ENCODE measurements at places on chromosomes 16 and 17.

DNA sequence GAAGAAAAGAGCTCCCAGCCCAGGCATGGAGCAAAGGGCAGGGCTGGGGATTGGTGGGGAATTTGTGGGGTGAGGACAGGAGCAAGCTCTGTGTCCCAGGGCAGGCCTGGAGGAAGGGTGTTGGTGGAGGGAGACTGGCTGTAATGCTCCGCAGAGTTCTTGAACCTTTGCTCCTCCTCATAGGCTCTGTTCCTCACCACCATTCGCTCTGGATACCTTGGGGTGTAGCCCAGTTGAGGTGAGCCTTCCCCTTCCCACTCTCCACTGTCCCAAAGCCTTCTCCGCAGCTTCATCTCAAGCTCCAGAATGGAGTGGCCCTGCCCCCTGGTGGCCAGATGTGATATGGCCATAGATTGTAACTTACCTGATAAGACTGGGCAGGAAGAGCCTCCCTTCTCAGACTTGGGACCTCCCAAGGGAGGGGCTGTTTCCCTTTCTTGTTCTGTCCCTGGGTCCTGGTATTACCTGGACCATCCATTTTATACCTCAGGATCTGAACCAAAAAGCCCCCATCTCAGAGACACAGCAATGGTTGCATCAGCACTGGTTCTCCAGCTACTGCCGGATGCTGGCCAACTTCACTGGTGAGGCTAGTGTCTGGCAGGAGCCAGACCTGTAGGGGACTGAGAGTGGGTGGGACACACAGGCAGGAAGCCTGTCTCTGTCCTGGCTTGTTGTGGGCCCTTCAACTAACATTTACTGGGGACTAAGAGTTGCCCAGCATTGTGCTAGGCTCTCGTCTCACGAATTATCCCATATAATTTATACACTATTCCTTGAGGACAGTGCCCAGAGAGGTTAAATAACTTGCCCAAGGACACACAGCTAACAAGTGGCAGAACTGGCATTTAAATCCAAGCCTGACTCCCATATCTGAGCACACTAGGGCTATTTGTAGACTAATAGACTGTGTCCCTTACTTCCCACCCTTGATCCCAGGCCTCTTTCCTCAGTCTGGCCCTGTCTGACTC lies 19.1 kb upstream of the STAC2 start:
- DNase-seq: peak; percentile 55

- DNase-seq: no peak
Measured at GRCh38 chr16:59605706-59606105, 871.6 kb upstream of the GOT2 start.

DNA sequence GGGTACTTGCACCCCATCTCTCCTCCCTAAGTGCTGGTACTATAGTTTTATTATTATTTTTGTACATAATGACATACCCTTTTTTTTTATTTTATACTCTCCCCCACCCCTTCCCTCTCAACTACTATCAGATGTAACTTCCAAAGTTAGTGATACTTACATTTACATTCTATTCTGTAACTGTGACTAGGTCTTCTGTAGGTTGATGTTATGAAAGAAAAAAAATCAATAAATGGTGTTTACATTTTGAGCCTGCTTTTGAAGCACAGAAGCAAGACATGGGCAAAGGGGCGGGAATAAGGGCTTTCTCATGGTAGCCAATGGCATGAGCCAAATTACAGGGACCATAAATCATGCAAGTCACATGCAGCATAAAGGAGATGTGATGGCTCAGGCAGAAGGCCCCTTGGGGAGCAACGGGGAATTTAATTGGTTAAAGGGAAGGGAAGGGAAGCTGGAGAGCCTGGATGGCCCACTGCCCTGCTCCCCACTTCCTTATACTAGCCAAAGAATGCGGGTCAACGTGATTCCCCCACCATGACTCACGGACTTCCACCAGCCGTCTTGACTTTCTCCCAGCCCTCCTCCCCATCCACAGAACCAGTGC lies 2.4 kb upstream of the ACSF2 start:
- peak; percentile 96 for DNase-seq

DNA sequence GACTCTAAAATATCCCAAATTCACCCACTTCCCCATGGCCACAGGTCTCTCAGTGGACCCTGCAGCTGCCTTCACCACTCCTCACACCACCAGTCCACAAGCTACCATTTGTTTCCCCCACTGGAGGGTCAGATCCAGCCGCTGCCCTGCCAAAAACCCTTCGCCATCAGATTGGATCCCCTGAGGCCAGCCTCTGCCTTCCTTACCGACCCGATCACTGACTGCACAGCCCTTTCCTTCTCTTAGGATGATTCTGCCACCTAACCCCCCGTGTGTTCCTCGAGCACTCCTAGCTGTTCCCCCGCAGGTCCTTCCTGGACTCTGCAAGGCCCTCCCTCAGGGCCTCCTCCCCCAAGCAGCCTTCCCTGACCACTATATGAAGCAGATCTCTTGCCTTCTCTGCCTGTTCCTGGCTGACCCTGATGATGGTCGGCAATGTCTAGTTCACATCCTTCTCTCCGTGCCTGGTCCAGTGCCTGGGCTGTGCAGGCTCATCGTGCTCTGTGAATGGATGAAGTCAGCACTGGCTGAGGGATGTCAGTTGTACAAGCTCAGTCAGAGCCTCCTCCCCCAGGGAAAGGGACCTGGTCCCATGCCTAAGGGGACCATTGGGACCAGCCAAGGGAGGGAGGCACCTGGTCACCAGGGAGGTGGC lies 46.0 kb downstream of the CPNE2 start:
- DNase-seq: no peak

- no peak for DNase-seq
Measured at GRCh38 chr16:27636453-27637240, 86.7 kb downstream of the KATNIP start.

- DNase-seq: peak; percentile 36
Measured at GRCh38 chr17:76816590-76817135, 51.5 kb upstream of the MGAT5B start.

DNA sequence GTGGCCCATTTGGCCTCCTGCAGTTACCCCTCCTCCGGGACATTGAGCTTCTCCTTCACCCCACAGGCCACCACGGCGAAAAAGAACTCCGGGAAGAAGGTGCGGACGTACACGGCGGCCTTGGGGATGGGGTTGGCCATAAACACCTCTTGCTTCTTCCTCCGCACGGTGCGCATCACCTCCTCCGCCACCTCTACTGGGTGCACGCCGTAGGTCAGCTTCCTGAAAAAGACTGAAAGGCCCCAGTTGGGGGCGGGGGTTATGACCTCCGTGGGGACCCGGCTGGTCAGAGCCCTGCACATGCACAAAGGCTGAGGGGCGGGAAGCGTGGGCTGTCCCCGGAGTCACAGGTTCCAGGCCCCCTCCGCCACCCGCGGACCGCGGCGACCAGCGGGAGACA lies 19.9 kb downstream of the DHRS7C start:
- DNase-seq: no peak

DNA sequence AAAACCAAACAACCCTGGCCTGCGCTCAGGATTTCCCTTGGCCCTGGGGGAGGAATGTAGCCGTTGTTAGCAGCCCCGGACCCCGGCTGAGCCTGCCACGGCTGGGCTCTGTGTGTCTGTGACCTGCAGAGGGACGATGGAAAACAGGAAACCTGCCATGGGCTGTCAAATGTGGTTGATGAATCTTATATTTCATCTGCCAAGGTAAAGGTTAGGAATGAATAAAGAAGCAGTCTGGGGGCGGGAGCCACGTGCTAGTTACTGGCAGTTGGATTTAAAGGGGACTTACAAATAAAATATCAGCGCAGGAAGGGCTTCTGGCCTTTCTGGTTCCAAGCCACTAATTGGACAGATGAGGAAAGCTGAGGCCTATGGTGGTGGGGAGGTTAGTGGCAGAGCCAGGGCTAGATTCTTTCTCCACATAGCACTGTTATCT lies at the start of gene KRT23:
Gene KRT23, minus strand, starts transcription at position 263 of the 436 bp plus-strand sequence. CDS start 1,043 bp downstream, outside the sequence.
- no peak for DNase-seq

All from HFFc6 (cell line).